ENCODE measurements at places on chromosomes 5 and 9.

GRCh38 chr5:142293486-142293885 is 31.3 kb downstream of the SPRY4 start:
- no peak for DNase-seq

GRCh38 chr9:72254901-72255545 is 105.8 kb downstream of the GDA start:
- no peak for DNase-seq

GRCh38 chr5:133392448-133392847 is 219.9 kb downstream of the FSTL4 start:
- DNase-seq, result no peak

DNA sequence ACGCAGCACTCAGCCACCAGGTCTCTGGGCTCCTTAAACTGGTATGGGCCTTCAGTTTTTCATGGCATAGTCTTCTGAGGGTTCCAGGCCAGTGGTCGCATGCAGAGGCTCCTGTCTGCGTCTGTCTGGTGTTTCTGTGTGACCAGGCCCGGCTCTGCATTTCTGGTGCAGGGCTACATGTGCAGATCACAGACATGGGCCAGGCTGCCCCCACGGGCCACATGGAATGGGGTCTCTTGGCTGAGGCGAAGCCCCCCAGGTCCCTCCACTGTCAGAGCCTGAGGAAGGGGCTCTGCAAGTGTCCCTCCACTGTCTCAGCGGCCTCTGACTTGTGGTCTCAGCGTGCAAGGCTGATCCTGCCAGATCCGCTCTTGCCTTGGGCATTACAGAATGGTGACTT is 15.6 kb upstream of the CARD19 start:
- no peak for DNase-seq

GRCh38 chr9:13282998-13283397 is 3.5 kb upstream of the MPDZ start:
- no peak for DNase-seq

All from GM19239 (cell line).